ENCODE measurements at places on chromosomes 4 and X.

- DNase-seq = no peak
Observed at GRCh38 chr4:144104509-144105130, 35.9 kb downstream of the GYPA start.

GRCh38 chr4:107710493-107711459, 9.3 kb downstream of the PAPSS1 start:
- no peak for DNase-seq

DNA sequence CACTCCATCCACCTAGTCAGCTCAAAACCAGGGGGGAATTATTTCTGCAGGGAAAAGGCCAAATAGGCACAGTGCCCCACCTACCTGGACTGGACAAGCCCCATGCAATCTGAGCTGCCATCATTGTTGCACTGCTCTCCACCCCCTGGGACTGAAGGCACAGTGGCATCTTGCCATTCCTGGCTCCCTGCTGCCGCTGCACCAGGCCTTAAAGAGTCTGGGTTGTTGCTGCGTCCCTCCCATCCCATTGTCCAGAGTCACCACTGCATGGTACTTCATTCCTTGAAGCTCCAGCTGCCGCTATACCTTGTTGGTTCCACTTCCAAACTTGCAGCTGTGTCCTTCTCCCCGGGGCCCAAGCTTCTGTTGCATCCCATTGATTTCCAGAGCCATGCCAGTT, 629.7 kb downstream of the STIM2 start:
- no peak for DNase-seq

GRCh38 chrX:77426811-77427210, 20.4 kb upstream of the FGF16 start:
- no peak for DNase-seq

DNA sequence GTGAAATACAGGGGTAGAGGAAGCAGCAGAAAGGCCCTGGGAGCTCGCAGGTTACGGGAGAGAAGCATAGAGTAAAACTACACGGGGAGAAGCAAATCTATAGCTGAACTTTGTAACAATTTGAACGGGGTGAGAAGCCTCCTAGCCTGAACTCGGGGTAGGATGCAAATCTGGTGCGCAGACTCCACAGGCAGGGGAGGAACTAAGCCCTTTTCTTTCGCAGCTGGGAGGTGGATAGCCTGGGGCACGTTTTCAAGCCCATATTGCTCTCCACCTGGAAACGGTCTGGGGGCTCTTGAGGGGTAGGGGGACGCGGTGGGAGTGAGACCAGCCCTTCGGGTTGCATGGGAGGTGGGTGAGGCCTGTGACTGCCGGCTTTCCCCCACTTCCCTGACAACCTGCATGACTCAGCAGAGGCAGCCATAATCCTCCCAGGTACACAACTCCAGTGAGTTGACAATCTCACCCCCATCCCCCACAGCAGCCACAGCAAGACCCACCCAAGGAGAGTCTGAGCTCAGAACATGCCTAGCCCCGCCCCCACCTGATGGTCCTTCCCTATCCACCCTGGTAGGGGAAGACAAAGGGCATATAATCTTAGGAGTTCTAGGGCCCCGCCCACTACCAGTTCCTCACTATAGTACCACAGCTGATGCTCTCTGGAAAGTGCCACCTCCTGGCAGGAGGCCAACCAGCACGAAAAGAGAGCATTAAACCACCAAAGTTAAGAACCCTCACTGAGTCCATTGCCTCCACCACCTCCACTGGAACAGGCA, 29.9 kb downstream of the SOWAHB start:
- DNase-seq = no peak

DNA sequence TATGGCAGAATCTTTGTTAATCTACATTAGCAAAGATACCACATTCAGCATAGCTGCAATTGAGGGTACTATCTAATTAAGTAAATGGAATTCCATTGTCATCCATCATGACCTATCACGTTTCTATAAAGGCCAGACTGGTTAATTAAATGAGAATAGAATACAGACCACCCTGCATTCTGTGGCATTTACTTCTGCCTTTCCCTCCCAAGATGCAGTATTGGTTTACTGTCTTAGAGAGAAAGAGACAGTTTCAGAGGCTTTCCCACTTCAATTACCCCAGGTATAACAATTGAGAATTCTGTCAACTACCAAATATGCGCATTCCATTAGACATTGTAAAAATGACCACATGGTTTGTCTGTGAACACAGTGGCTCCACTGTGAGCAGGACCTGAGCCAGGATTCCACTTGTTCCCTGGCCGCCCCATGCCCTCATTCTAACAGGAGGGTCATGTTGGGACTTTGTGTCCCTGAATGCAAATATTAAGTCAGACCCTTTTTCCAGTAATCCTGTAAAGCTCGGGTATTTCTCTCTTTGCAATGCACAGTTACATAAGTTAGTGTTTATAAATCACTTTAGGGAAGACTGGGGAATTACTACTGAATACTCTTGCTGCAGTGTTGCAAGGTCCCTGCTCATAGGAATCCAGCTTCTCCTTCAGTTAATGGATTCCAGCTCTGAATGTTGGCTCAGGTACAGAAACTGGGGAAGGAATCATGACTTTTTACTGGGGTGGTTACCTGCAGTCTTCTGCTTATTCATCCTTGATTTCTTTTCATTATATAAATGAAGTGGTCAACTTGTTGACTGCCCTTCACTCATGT, 261.0 kb downstream of the PDGFC start:
- DNase-seq = no peak

DNA sequence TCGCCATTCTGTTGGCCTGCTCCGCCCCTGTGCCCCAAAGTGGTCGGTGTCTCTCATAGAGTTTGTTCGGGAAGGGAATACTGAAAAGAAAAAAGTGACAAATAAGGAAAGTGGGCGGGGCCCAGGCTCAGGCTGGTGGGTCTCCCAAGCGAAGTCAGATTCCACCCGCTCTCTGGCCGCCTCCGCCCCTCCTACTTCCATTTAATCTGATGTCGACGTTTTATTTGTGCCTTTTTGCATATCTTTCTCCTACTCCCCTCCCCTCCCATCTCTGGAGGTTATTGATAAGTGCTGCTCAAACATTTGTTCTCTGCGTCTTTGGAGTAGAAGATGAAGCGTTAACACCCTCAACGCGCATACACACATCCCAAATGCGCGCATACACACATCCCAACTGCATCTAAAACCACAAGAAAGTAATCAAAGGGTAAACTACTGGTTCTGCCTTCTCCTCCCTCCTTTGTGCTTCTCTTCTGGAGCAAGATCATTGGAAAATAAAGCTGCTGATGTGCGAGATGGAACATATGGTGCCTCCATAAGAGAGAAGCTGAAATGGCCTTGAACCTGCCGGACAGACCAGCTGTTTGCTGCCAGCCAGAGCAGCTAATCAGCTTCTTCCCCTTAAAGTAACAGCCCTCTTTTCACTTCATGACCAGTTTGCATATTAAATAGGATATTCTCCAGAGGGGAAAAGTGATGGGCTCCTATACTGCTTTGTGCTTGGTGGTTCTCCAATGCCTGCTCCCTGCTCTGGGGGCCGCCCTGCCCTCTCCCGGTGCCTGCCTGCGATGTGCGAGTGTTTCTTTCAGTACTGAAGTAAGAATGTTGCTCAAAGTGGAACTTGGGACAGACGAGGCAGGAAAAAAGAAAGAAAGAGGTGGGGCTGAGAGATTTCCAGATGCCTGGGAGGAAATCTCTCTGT, 3.1 kb downstream of the MAMLD1 start:
- peak; percentile 61 for DNase-seq

DNA sequence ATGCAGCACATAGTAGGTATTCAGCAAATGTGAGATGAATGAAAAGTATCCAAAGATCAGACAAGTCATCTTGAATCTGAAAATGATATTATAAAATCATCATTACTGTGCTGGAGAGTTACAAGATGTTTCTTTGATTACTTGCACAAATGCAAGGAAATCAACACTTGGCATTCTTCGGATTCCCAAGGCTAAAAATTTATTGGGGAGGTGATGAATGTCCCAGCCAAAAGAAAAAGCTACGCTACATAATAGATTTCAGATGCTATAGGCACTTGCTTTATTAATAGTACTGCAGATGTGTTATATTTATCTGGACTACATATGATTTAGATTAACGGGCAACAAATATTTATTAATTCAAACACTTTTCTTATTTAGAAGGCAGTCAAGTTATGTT, 286.7 kb upstream of the TENM3 start:
- DNase-seq = no peak

DNA sequence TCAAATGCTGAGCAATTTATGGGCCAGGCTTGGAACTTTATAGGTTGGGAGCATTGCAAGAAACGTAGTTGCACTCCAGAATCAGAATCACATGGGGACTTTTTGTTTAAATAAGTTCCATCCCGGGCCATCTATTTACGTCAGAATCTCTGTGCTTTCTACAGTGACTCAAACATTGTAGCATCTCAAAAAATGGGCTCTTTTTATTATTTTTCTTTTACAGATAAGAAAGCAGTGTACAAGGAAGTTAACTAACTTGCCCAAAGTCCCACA, 10.2 kb downstream of the CC2D2A start:
- no peak for DNase-seq

DNA sequence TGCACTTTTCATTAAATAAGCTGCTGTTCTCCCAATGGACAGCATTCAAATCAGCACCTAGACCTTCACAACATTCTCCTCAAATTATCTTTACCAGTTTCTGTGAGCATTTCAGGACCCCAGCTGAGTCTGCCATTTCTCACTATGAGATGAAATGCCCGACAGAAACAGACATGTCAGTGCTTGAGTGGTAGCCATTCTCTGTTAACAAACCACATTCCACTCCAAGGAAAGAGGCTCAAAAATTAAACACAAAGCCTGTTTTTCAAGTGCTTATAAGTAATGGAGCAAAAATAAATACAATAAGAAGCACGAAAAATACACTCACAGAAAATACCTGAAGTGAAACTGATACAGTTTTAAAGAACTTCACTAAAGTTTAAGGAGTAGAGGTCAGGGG, 320.2 kb upstream of the PRPS2 start:
- no peak for DNase-seq

DNA sequence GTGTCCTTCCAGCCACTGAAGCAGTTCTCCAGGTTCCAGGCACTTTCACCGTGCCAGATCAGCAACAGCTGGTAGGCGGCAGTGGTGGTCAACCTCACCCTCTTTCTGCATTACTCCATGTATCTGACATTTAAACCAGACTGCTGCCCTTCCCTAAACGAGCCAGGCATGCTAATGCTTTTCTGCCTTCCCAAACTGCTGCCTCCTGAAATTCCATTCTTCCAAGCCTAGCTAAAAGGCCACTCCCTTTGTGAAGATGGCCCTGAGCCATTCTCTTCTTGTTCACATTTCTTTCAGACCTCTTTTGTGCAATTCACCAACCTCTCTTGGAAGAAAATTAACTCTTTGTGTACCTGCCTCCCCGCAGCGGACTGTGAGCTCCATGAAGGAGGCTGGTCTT, 73.7 kb downstream of the CHST7 start:
- DNase-seq = no peak

DNA sequence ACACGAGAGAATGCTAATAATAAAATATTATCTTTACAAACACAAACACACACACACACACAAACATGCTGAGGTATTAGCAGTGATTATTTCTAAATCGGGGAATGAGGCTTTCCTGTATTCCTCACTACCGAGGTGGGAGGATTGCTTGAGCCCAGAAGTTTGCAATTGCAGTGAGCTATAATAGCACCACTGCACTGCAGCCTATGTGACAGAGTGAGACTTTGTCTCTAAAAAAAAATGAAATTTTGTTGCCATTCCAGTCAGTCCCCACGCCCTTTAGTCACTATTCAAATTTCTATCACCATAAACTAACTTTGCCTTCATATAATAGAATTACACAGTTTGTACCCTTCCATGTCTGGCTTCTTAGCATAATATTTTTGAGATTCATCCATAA, 456.5 kb upstream of the CPEB2 start:
- DNase-seq = no peak

GRCh38 chr4:69126024-69126423, 29.8 kb downstream of the UGT2B7 start:
- DNase-seq = no peak

DNA sequence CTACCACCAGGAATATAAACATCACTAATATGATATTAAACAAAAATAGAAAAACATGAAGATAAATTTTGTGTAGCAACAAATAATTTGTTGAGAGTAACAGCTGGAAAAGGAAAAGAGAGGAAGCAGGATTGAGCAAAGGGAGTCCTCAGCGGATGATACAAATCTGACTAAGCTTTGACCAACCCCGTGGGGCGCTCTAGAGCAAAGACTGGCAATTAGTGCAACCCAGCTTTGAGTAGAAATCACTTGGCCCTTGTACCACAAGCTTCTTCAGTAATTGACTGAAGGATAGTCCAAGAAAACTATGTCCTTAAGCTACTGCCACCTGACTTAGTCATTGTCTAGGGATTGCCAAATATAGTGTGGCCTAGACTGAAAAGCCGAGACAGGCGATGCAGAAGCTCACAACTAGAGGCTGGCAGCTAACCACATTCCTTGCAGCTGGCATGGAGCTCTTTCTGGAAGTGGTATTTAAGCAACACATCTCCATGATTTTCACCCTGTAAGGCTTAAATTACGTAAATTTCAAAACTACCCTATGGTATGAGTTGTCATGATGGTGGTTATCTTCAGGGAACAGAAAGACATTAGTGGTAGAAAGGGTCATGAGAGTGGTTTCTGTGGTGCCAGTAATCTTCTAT, 396.0 kb downstream of the PDGFC start:
- DNase-seq = no peak

DNA sequence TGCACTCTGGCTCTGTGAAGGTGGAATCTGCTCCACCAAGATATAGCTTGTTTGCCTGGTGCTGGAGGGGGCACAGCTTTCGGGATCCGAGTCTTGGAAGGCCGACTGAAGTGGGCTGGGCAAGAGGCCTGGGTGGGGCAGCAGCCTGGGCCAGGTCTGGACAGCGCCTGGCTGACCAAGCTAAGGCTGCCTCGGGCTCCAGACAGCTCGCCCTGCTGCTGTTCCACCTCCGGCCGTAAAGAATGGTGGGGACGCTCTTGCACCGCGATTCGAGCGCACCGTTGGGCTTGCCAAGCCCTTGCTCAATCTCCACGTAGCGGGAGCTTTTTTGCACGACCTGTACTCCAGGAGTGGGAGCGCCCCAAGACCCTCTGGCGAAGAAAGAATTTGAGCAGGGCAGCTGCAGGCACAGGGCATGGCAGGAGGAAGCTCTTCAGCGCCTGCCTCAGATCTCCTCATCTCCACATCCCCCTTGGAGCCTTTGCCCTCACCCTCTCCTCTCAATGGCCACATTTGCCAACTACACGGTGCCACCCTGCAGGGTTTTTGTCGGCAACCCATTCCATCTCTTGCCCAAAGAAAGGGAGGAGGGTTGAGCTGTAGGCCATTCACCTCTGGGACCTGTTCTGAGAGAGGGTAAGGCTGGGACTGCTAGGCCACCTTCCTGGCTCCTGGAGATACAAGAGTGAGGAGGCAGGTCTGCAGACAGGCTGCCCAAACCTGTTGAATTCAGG, 18.9 kb downstream of the CNGA2 start:
- no peak for DNase-seq

DNA sequence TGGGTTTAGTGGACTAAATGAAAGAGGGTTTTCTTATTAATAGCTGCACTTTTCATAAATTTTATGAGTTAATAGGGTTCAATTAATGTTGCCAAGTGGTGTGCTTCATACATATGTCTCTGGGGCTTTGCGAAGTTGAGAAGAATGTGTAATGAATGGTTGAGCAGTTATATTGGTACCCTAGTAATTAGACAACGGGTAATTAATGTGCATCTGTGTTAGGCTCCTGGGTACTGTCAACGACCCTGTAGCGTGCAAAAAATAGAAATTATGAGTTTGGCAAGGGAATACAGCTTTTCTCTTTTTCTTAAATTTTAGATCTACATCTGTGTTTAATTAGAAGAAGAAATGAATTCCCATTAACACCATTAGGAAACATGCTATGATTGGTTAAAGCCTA, 1027.7 kb downstream of the ARAP2 start:
- DNase-seq = no peak

GRCh38 chr4:138845054-138845453, 170.5 kb upstream of the NOCT start:
- DNase-seq = no peak

- DNase-seq = no peak
Observed at GRCh38 chrX:128518508-128518907, 466.3 kb upstream of the ACTRT1 start.
